ENCODE measurements at places on chromosomes 6 and 20.

GRCh38 chr6:109001291-109001894 is 93.3 kb downstream of the SESN1 start:
- DNase-seq, result no peak

DNA sequence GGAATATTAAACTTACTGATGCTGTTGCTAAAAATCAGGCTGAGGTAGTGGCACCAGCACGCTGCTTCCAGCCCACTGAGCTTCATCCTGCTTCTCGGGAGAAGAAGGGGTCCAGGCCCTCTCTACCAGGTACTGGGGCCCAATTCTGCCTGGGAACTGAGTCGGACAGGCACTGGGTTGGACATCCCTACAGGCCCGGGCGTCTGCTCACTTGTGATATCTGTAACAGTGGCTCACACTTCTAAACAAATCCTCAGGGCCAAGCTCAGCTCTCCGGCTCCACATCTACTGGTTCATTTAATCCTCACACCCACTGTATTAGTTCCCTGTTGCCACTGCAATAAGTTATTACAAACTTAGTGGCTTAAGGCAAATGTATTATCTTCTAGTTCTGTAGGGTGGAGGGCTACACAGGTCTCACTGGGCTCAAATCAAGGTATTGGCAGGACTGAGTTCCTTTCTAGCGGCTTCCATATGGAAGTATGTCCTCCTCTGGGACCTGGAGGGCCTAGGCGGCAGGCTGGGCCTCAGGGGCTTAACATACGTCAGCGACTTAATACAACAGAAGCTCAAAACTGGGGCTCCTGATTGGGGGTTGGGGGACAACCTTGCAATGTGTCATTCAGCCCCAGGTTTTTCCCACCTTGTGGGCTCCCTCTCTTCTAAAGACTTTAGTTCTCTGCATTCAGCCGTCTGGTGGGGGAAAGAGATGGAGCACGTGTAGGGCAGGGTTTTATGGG is 1.6 kb upstream of the KCNK15 start:
- no peak for DNase-seq

DNA sequence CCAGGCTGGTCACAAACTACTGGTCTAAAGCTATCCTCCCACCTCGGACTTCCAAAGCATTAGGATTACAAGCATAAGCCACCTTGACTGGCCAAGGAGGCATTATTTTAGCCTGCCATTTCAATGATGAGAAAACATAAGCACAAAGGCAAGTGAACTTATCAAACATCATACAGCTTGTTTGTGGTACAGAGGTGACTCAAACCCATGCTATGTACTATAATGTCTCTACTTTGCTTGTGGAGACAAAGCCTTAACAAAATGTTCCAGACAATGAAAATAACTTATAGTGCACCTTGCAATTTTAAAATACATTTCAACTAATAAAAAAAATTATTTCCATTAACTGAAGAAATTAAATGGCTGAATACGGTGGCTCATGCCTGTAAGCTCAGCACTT is 26.2 kb downstream of the HDAC2 start:
- DNase-seq, result no peak

GRCh38 chr20:33894798-33895197 is 83.7 kb downstream of the CHMP4B start:
- DNase-seq, result no peak

DNA sequence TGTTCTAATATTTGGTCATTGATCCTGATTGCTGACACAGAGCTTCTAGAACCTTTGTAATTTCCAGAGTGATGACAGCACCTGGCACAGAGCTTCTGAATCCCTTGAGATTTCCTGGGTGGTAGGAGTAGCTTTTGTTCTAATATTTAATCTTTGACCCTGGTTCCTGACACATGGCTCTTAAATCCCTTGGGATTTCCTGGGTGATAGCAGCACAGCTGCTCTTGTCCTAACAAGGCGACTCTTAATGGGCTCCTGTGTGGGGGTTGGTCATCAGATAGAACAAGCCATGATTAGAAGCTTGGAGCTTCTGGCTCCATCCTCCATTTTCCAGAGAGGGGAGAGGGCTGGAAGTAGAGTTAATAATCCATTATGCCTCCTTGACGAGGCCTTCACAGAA is 18.4 kb downstream of the GMPR start:
- no peak for DNase-seq

- no peak for DNase-seq
These were observed 2.7 kb downstream of the GFRA4 start for GRCh38 chr20:3660262-3661059.

- DNase-seq, result no peak
These were observed 59.2 kb upstream of the POU3F2 start for GRCh38 chr6:98775205-98775604.

- DNase-seq, result no peak
These were observed 5.4 kb upstream of the GCM1 start for GRCh38 chr6:53154071-53154470.

GRCh38 chr6:140571145-140571544 is 1196.7 kb upstream of the CITED2 start:
- DNase-seq, result no peak

GRCh38 chr6:145309842-145310535 is 425.3 kb downstream of the EPM2A start:
- DNase-seq, result no peak

DNA sequence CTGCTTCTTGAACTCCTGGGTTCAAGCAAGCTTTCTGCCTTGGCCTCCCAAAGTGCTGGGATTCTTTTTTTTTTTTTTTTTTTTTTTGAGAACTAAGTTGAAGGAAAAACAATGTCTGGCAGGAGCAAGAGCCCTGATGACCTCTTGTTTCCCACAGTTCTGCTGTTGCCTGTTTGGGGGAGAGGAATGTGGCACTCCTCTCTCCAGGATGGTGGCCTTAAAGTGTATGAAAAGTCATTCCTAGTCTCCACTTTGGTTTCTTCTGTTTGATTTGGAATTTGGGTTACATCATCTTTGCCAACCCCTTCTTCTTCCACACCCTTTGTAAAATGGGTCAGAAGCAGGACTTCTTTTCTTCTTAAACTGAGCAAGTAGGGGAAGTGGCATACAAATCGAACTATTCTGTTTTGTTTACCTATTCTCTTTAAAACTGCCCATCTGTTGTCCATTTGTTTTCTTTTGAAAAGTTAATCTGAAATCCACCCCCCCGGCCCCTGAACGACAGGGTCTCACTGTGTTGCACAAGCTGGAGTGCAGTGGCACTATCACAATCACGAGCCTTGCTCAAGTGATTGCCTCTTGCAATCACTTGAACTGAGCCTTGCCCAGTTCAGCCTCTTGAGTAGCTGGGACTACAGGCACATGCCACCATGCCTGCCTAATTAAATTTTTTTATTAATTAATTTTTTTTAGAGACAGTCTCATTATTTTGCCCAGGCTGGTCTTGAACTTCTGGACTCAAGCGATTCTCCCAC is 11.3 kb downstream of the CARMIL1 start:
- no peak for DNase-seq

- DNase-seq, result no peak
These were observed 71.5 kb downstream of the PRND start for GRCh38 chr20:4793183-4793582.

DNA sequence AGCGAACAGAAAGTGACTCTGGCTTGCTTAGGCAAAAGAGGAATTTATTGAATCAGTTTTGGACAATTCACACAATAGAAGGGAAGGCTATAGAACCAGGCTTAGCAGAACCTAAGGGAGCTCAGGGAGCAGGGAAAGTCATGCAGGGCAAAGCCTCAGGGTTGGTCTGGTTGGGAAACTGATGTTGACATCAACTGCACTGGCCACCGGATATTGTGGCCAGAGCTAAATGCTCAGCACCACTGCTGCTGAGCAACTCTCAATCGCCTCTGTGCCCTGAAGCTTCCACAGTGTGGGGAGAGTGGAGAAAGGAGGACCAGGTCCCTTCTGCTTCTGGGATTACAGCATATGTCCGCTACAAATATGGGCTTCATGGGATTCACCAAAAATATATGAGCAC is 93.3 kb upstream of the GCM1 start:
- no peak for DNase-seq

DNA sequence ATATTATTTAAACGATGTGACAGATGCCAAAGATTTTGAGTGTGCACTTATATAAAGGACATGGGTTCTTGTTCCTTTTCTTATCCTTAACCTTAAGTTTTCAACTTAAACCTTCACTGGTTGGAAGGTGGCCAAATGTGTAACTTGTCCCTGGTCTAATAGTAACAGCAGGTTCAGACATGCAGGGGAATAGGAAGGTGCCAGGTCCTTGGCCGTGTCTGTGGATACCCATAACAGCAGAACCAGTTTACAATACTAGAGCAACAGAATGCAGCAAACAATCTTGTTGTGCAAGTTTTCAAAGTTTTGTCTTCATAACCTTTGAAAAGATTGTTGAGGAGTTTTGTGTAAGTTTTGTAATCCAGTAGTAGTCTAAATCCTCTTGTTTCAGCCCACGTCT is 4.4 kb downstream of the MYB start:
- DNase-seq, result no peak

DNA sequence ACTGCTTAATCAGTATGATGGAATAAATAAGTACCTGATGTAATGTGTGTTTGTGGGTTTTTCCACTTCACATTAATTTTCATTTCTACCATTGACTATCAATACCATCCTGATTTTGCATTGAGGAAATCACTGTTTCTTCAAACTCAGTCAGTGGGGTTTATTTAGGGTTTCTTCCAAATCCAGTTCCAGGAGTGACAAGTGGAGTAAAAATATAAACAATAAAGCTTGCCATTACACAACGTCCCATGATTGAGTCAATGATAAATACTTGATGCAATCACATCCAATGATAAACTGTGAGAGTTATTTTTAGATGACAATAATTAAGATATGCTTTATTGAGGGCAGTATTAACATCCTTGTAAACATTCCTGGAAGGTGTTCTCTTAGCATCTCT is 1037.4 kb upstream of the GJE1 start:
- no peak for DNase-seq
